SW480 (cell line): ENCODE measurements at places on chromosomes 7 and 10.

GRCh38 chr10:128660726-128661125, 534.5 kb upstream of the MKI67 start:
- peak; percentile 7 for DNase-seq

GRCh38 chr10:71475243-71475871, 78.6 kb downstream of the CDH23 start:
- no peak for DNase-seq

DNA sequence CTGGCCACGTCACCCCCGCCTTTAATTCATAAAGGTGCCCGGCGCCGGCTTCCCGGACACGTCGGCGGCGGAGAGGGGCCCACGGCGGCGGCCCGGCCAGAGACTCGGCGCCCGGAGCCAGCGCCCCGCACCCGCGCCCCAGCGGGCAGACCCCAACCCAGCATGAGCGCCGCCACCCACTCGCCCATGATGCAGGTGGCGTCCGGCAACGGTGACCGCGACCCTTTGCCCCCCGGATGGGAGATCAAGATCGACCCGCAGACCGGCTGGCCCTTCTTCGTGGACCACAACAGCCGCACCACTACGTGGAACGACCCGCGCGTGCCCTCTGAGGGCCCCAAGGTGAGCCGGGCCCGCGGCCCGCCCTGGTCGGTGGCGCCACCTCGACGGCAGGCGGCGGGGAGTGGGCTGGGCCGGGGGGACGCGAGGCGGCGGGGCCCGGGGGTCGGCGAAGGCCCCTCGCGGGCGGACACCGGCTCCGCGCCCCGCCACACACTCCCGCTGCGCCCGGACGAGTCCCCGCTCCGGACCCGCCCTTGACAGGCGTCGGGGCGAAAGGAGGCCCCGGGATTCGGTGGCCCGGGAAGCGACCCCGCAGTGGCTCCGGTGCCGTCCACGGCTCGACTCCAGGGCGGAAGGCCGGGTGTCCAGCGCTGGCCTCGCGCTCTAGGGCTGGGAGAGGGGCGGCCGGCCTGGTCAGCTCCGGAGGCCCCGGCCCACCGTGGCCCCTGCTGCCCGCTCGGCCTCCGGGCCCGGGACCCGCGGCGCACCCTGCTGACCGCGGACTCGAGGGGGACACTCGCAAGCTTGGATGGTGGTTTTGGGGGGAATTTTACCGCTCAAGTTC, 557 bp downstream of the BAG3 start:
- DNase-seq = no peak

- DNase-seq = no peak
These were observed 248.3 kb downstream of the ADARB2 start for GRCh38 chr10:1488970-1489548.

DNA sequence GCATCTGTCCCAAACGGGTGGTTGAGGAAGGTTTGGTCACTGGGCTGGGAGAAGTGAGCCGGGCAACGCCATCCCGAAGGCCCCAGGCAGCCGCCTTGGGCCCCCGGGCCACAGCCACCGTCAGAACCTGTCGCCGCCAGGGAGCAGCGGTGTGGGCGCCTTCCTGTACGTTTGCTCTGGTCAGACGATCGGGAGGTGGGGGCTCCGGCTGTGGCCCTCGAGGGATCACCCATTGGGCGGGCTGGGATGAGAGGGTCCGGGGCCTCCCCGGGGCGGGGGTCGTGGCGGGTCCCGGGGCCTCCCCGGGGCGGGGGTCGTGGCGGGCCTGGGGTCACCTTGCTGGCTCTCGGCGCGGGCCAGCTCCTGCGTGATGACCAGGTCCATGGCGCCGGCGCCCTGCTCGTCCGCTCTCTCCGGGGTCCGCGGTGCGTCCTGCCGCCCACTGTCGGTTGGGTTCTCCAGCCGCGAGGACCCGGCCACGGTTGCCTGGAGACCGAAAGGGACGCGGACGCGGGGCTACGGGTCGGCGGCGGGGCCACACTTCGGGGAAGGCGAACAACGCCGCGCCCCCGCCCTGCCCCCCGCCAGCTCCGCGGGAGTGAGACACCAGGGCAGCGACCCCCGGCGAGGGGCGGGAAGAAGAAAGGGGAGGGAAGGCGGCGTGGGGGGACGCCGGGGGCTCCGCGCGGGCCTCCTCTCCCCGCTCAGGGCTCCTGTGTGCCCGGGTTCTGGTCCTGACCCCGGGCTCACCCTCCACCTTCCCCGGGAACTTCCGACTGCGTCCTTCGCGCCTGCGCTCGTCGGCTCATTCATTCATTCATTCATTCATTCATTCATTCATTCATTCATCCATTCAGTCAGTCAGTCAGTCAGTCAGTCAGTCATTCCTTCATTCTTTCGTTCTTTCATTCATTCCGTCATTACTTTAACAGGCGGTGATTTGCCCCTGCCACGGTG, at the start of gene CFAP46:
Gene CFAP46, minus strand, starts transcription at position 470 of the 957 bp plus-strand sequence. Its CDS starts 86 bp downstream, at position 384.
- no peak for DNase-seq

GRCh38 chr7:135959646-135960363, 17.4 kb downstream of the MTPN start:
- no peak for DNase-seq

DNA sequence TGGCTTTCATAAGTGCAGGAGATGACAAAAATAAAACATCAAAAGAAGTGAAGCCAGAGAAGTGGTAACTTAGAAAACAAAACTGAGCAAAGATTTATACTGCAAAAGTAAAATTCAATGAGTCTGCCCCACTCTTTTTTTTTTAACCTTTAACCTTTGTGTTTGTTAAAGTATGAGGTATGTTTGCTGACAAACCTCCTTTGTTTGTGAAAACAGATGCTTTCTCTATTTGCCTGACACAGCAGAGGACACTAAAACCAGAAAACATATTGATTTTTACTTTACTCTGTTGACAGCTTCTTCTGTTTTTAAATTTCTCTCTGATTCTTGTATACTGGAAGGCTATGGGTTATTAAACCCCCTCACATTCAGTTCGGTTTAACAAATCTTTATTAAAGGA, 57.6 kb downstream of the SGMS1 start:
- DNase-seq = no peak

GRCh38 chr7:31100445-31100844, 48.3 kb downstream of the ADCYAP1R1 start:
- no peak for DNase-seq

- DNase-seq = peak; percentile 83
These were observed 112.5 kb upstream of the RHEB start for GRCh38 chr7:151631953-151632749.

GRCh38 chr10:126893206-126893605, 12.0 kb upstream of the DOCK1 start:
- no peak for DNase-seq

- DNase-seq = peak; percentile 86
These were observed 5.3 kb upstream of the PRKRIP1 start for GRCh38 chr7:102390697-102391484.

GRCh38 chr10:88082391-88082790, 219.0 kb downstream of the PTEN start:
- no peak for DNase-seq

DNA sequence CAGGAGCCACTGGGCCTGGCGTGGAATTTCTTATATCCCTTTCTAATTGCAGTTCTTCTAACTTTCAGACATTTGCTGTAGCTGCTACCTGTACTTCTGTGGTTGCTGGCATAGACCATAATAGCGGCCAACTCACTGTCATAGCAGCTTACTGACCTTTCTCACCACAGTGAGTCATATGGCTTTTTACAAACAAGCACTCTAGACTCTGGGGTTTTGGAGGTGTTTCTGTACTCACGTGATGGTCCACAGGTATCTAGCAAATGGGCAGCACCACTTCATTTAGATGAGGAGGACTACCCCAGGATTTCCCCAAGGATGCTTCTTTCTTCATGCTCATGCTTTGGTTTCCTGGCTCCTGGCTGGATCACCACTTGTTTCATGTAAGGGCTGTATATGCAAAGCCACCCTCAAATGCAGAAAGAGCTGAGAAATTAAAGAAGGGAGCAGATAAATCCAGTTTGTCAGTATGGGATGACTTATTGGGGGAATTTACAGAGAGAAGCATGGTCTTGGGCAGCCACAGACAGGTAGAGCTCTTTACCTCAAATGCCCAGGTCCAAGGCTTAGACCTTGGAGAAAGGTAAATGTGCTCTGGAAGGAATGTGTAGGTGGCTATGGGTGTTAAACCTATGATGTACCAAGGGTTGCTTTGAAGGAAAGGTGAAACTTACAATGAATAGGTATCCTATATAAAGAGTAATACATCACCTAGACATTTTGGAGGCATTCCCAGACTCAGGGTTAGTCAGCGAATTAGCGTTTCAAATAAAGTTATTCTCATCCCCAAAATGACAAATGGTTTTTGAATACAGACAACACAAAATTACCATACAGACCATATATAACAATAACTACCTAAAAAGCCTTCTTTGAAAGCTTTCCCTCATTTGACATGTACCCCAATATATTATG, 15.9 kb upstream of the SLC25A16 start:
- DNase-seq = peak; percentile 83

DNA sequence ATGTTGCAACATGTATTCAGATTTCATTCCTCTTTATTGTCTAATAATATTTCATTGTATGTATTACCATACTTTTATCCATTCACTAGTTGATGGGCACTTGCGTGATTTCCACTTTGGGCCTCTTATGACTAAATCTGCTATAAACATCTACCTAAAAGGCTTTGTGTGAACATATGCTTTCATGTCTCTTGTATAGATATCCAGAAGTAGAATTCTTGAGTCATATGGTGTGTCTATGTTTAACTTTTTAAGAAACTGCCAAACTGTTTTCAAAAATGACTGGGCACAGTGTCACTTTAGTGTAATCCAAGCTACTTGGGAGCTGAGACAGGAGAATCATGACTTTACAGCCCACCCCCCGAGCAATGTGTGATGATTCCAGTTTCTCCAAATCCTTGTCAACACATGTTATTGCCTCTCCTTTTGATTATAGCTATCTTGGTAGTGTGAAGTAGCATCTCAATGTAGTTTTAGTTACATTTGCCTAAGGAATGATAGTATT, 618.9 kb upstream of the C7orf33 start:
- DNase-seq = no peak

DNA sequence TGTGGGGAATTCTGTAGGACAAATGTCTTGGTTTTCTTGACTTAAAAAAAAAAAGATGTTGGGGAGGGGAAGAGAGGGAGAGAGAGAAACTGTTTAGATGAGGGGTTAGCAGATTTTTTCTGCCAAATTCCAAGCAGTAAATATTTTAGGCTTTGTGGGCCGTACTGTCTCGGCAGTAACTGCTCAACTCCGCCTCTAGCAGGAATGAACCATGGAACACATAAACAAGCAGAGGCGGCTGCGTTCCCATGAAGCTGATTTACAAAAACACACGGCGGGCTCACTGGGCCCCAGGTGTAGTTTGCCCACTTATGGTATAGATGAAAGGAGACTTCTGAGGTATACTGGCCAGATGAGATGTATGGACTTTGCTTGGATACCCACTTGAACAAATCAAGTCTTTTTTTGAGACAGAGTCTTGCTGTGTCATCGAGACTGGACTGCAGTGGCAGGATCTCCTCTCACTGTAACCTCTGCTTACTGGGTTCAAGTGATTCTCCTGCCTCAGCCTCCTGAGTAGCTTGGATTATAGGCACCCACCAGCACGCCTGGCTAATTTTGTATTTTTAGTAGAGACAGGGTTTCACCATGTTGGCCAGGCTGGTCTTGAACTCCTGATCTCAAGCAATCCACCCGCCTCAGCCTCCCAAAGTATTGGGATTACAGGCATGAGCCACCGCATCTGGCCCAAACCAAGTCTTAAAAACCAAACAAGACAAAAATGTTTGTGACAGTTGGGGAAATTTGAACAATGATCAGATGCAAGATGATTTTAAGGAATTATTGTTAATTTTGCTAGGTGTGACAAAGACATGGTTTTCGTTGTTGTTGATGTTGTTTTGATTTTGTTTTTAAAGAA, 9.7 kb upstream of the ADAMTS14 start:
- peak; percentile 44 for DNase-seq

DNA sequence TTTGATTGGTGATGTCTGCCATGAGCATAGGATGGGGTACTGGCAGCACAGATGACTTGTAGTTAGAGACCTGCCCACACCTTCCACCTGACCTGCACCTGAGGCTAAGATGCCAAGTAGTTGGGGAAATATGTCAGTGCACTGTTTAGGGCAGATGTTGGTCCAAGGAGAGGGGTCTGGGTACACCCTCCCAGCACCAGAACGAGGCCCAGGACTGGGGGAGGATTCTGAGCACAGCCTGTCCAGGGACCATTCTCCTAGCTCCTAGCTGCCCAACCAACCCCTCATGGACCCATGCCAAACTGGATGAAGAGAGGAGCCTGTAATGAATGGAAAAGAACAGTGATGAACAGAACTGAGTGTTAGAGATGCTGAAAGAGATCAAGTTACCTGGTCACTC, 28.0 kb downstream of the FRMPD2 start:
- no peak for DNase-seq

GRCh38 chr10:3502673-3503072, 282.3 kb downstream of the KLF6 start:
- no peak for DNase-seq

GRCh38 chr7:92242972-92243371, 2.7 kb downstream of the KRIT1 start:
- DNase-seq = no peak

DNA sequence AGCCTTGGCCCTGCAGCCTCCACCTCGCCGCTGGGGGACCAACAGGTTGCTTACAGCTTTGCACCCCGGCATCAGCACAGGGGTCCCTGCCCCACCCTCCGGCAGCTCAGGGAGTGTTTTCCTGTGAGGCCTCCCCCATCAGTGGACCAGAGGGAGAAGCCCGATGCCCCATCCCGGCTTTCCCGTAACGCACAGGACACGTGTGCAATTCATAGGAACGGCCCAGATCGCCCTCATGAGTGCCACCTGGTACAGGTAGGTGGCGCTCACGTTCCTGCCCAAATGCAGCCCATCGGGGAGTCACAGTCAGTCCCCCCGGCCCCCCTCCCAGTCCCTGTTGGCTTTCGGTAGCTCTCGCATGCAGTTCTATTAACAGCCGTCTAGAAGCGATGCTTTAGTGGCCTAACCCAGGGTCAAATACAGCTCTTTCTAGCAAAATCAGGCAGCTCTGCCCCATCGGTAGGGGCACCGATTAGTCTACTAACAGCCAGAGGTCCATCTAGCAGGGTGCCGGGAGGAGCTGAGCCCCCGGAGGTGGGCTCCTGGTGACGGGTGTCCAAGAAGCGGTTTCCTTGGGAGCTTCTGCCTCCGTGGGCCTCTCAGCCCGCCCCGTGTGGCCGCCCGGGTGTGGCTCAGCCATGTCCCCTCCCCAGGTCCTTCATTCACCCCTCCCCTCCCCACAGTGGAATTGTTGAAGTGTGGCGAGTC, 48.4 kb upstream of the GTF2IRD1 start:
- DNase-seq = no peak

GRCh38 chr7:131040467-131040932, 287.2 kb upstream of the MKLN1 start:
- DNase-seq = peak; percentile 68

GRCh38 chr10:93993782-93994437, at the start of gene PLCE1:
PLCE1 (plus strand) TSS chr10:93993931; CDS start chr10:94031047, 37,116 bp downstream.
- peak; percentile 67 for DNase-seq

DNA sequence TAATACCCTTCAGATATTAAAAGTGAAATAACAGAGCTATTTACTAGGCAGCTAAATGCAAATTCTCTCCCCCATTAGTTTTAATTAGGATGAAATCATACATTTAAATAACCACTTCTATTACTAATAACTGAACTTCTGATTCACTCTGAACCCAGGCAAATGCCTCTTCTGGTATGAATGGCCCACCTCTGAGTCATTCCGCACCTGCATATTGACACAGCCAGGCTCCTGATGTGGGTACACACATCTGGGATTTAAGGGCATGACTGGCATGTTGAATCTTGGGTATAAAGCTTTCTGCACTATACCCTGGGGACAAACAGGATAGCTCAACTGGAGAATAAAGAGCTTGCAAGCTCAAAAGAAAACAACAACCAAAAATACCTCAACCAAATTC, 140.9 kb downstream of the AUTS2 start:
- DNase-seq = peak; percentile 85

GRCh38 chr10:91298224-91298871, 77.9 kb downstream of the PCGF5 start:
- peak; percentile 54 for DNase-seq
